ENCODE measurements at places on chromosomes 16 and 17. TPM values are rescaled to one million over a fixed set of nuclear protein-coding genes. Genes with fewer than 3 reads are reported as not detected.

DNA sequence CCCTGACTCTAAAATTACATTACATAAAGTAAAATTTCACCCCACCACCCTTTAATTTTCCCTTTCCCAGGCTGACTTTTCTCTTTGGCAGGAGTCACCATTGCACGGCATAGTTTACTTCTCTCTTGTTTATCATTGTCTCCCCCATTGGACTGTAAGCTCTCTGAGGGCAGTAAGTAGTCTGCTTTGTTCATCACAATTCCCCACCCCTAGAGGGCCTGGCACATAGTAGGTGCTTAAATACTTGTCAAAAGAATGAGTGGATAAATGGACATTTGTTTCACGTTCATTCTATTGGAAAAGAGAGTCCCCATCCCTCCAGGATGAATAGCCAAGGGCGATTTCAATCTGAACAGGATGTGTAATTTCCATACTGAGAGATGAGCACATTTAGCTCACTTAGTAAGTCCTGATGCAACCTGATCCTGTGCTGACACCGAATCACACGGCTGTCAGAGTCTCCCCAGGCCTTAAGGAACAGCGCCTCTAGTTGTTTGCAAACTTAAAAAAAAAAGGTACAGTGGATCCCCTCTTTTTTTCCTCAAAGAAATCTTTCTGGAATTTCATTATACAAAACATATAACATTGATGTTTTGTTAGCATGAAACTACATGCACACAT lies 54.0 kb downstream of the AKAP1 start:
- H3K27ac ChIP-seq: no peak overlapping the region
- no peak for DNase-seq
- H3K4me1 ChIP-seq: no peaks in the 10 kb centered on the region
- H3K4me3 ChIP-seq: no peak overlapping the region
- no peaks in the 10 kb centered on the region for H3K27me3 ChIP-seq

DNA sequence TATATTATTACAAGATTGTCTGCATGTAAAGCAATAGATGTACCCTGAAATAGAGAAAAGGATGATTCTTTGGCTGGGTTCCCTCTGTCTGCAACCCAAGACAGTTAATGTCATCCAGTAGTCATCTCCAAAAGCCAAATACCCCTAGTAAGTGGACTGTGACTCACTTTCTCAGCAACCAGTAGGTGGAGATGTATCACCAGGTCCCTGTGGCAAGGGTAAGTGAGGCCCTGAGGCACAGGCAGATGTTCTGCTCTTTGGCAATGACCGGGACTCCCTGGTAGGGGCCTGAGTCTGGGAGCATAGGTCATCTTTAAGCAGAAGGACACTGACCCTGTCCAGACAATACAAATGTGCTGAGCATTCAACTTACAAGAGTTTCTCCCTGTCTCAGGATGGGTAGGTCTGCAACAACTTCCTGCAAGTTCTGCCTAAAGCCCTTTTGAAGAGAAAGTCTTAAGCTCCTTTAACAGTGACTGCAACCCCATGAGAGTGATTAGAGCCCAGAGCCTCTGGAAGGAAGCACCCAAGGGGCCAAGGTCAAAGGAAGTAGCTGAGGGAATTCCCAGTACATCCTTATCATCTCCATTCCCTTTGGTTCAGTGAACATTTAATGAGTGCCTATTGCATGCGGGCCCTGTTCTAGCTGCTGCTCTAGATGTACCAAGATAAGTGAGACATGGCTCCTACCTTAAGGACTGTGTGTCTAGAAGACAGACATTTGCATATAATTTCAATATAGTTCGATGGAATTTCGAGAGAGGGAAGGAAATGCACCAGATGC lies 31.9 kb downstream of the PMP22 start:
- no peaks in the 10 kb centered on the region for H3K4me1 ChIP-seq
- no peak overlapping the region for H3K4me3 ChIP-seq
- no peak overlapping the region for H3K27ac ChIP-seq
- H3K36me3 ChIP-seq: no peaks in the 10 kb centered on the region
- DNase-seq: no peak

DNA sequence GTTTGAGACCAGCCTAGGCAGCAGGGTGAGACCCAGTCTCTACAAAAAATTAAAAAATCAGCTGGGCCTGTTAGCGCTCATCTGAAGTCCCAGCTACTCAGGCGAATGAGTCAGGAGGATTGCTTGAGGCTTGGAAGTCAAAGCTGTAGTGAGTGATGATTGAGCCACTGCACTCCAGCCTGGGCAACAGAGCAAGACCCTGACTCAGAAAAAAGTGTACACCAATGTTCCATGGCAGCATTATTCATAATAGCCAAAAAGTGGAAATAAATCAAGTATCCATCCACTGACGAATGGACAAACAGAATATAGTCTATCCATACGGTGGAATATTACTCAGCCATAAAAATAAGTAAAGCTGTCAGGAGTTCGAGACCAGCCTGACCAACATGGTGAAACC lies 2.6 kb downstream of the NMRAL1 start:
- no peaks in the 10 kb centered on the region for H3K27me3 ChIP-seq
- no peak for DNase-seq
- no peak overlapping the region for H3K4me3 ChIP-seq
- no peak overlapping the region for H3K27ac ChIP-seq
- H3K36me3 ChIP-seq: peaks cover 4% of the 10 kb centered on the region

DNA sequence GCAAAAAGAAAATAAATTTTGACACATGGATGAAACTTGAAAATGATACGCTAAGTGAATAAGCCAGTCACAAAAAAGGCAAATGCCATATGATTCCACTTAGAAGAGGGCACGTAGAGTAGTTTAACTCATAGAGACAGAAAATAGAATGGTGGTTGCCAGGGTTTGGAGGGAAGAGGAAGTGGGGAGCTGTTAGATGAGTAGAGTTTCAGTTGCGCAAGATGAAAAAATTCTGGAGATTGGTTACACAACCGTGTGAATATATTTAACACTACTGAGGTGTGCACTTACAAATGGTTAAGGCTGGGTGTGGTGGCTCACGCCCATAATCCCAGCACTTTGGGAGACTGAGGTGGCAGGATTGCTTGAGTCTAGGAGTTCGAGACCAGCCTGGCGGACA lies 93.4 kb upstream of the TMEM132E start:
- H3K36me3 ChIP-seq: no peaks in the 10 kb centered on the region
- no peaks in the 10 kb centered on the region for H3K27me3 ChIP-seq
- no peak overlapping the region for H3K4me3 ChIP-seq
- no peak for DNase-seq
- no peaks in the 10 kb centered on the region for H3K4me1 ChIP-seq
- no peak overlapping the region for H3K27ac ChIP-seq

DNA sequence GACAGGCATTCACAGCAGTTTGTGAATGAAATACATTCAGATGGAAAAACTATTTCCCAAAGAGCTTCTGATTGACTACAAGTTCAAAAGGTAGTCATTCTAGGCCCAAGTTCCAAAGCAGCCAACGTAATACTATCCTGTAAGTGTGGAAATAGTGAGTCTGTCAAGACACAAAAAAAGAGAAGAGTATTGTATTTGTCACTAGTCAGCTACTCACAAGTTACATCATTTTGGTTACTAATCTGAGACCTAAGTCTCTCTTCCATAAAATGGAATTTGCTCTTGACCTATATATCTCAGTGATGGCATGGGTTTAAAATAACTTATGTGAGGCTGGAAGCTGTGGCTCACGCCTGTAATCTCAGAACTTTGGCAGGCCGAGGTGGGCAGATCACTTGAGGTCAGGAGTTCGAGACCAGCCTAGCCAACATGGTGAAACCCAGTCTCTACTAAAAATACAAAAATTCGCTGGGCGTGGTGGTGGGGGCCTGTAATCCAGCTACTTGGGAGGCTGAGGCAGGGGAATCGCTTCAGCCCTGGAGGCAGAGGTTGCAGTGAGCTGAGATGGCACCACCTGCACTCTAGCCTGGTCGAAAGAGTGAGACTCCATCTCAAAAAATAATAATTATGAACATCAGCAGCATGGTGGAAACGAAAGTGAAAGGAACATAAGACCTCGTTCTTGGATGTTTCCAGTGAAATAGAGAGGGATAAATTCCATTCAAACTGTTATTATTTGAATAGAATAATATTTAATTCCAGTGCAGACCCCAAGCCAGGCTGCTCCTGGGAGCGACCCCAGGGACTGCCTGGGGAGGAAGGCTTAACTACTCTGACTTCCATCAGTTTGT lies 2.9 kb downstream of the CMC2 start:
- no peaks in the 10 kb centered on the region for H3K27me3 ChIP-seq
- H3K4me3 ChIP-seq: peak overlapping the region; percentile 64
- peak overlapping the region; percentile 74 for H3K27ac ChIP-seq
- H3K36me3 ChIP-seq: no peaks in the 10 kb centered on the region
- no peak for DNase-seq

DNA sequence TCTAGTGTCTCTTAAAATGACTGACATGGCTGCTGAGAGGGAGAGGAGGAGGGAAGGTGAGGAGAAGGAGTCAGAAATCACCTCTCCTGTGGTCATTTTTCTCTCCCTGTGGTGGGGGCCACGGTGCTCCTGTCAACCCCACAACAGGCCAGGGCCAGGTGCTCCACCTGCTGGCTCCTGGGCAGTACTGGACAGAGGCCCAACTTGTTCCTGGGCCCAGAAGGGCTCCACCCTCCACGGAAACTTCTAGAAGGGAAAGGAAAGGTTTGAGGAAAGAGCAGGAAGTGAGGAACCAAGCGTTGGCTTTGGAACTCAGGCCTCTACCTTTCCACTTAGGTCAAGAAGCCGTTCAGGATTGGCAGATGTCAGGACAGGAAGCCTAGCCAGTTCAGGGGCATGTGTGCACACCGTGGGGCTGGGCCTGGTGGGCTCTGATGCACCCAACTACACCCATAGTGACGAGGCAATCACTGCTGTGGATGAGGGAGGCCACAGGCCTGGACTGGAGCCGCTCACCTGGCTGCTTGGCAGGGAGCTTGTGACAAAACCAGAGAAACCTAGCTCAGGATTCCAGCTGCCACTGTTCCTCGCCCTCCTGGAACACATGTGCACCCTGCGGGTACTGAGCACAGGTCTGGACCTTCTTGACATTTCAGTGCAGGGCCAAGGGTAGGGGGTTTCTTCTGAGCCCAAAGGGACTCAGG lies 36.1 kb downstream of the WNT3 start:
- no peaks in the 10 kb centered on the region for H3K4me1 ChIP-seq
- no peaks in the 10 kb centered on the region for H3K36me3 ChIP-seq
- no peak overlapping the region for H3K27ac ChIP-seq
- H3K4me3 ChIP-seq: no peak overlapping the region
- no peak for DNase-seq

Gene DRC7
- not detected for total RNA-seq

Gene ESRP2
- total RNA-seq: 0.14 TPM

Gene SHBG
- not detected for total RNA-seq
